A549 treated with GW870086 at 1 μM for 4 hours (cell line): ENCODE measurements at places on chromosomes 16 and 17. TPM values are rescaled to one million over a fixed set of nuclear protein-coding genes. Genes with fewer than 3 reads are reported as not detected.

The OR3A3 gene
- total RNA-seq = not detected in 5 replicates

The SUPT6H gene
- 67.1 to 72.5 TPM (median 71.6 TPM) in 5 replicates for total RNA-seq

The SLC13A2 gene
- 0.10 to 0.18 TPM (median 0.14 TPM) in 5 replicates for total RNA-seq

The MAPT gene
- 1.5 to 2.3 TPM (median 2.0 TPM) in 5 replicates for total RNA-seq

The GUCY2D gene
- 0.24 to 0.34 TPM in 2 of 5 replicates, not detected in the others for total RNA-seq

The ZNF624 gene
- 0.81 to 2.3 TPM (median 1.9 TPM) in 5 replicates for total RNA-seq

The TBC1D10B gene
- total RNA-seq = 23.3 to 30.4 TPM (median 27.7 TPM) in 5 replicates

The PDIA2 gene
- total RNA-seq = 0.18 to 0.51 TPM (median 0.44 TPM) in 5 replicates

The CDT1 gene
- 25.6 to 32.0 TPM (median 29.9 TPM) in 5 replicates for total RNA-seq

The EFCAB3 gene
- not detected in 5 replicates for total RNA-seq
